ENCODE measurements at places on chromosomes 16 and 17.

GRCh38 chr17:58969612-58970011 is 137.1 kb downstream of the TRIM37 start:
- no peaks in the 10 kb centered on the region for H3K36me3 ChIP-seq
- H3K4me3 ChIP-seq: no peak overlapping the region
- no peaks in the 10 kb centered on the region for H3K27me3 ChIP-seq
- no peaks in the 10 kb centered on the region for H3K4me1 ChIP-seq

- peaks cover 12% of the 10 kb centered on the region for H3K4me1 ChIP-seq
- no peak overlapping the region for H3K27ac ChIP-seq
- H3K27me3 ChIP-seq: peaks cover 6% of the 10 kb centered on the region
- no peaks in the 10 kb centered on the region for H3K36me3 ChIP-seq
- no peak overlapping the region for H3K4me3 ChIP-seq
These were observed 19.1 kb downstream of the NGFR start for GRCh38 chr17:49514071-49514721.

DNA sequence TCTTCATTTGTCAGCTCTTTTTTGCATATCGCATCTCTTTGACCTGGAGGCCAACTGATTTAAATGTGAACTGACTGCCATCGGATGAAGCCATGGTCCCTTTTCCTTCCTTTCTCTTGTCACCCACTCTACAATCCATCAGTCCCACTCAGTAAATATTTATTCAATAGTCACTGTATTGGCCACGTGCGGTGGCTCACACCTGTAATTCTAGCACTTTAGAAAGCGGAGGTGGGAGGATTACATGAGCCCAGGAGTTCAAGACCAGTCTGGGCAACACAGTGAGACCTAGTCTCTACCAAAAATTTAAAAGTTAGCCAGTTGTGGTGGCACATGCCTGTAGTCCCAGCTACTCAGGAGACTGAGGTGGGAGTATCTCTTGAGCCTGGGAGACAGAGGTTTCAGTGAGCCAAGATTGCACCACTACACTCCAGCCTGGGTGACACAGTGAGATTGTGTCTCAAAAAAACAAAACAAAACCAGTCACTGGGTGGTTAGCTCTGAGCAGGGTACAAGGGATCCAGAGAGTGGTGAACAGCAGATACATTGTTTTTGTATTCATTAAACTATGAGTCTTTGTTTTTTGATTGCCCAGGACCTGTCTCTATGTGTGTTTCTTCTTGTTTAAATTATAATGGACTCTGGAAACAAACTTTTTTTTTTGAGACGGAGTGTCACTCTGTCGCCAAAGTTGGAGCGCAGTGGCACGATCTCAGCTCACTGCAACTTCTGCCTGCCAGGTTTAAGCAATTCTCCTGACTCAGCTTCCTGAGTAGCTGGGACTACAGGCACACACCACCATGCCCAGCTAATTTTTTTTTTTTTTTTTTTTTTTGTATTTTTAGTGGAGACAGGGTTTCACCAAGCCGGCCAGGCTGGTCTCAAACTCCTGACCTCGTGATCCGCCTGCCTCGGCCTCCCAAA is 6.9 kb downstream of the PHAF1 start:
- peak overlapping the region; percentile 21 for H3K27ac ChIP-seq
- peaks cover 5% of the 10 kb centered on the region for H3K36me3 ChIP-seq
- H3K27me3 ChIP-seq: no peaks in the 10 kb centered on the region
- no peak overlapping the region for H3K4me3 ChIP-seq
- H3K4me1 ChIP-seq: peaks cover 4% of the 10 kb centered on the region

DNA sequence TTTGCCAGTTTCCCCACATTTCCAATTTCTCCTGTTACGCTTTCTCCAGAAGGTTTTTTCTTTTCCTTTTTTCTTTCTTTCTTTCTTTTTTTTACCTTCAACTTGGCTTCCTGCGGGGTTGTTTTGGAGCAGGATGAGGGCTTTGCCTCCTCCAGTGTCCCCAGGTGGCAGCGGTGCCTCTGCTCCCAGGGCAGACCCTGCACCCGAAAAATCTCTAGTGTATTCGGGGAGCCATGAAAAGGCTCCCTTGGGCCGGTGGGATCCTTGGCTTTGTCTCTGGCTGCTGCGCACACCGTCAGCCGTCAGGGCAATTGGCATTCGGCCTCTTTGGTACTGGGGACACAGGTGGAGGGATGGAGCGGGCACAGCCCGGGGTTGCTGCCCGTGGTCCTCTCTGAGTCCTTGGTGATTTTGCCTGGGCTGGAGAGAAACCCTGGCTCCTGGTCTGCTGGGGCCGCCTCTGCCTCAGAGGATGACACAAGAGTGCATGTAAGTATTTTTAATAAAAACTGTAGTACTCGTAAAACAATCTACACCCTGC is 846 bp downstream of the ITGB3 start:
- peaks cover 4% of the 10 kb centered on the region for H3K4me1 ChIP-seq
- peak overlapping the region; percentile 76 for H3K4me3 ChIP-seq
- DNase-seq: no peak
- H3K27me3 ChIP-seq: peaks cover 74% of the 10 kb centered on the region
- H3K36me3 ChIP-seq: no peaks in the 10 kb centered on the region

- no peak overlapping the region for H3K27ac ChIP-seq
- H3K36me3 ChIP-seq: no peaks in the 10 kb centered on the region
- DNase-seq: no peak
- peaks cover 8% of the 10 kb centered on the region for H3K4me1 ChIP-seq
These were observed 3.0 kb downstream of the ICAM2 start for GRCh38 chr17:64017381-64017980.

GRCh38 chr16:31332544-31332943 is 22.4 kb upstream of the ITGAX start:
- H3K27ac ChIP-seq: no peak overlapping the region
- DNase-seq: no peak
- no peak overlapping the region for H3K4me3 ChIP-seq
- H3K36me3 ChIP-seq: no peaks in the 10 kb centered on the region

DNA sequence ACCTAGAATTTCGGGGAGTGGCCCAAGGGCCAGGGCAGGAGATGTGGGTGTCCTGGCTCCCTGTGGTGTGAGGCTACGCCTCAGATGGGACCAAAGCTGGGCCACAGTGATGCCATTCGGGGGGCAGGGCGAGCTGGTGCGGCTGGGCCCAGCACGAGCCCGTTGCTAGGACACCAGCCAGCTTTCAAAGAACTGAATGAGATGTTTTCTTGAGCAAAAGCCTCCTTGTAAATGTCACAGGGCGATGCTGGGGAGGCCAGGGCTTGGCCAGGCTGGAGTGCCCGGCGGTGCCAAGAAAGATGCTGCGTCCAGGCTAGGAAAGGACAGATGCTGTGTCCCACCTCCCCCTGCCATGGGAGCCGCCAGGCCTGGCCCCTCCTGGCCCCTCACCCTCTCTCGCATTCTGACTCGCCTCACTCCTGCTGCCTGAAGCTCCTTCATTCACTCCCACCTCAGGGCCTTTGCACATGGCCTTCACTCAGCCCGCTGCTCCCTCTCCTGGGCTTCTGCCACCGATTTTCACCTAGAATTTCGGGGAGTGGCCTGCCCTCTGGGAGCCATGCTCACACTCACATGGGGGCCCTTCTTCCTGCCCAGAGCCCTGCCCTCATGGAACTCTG is 39.1 kb downstream of the CPNE2 start:
- H3K27me3 ChIP-seq: no peaks in the 10 kb centered on the region
- H3K36me3 ChIP-seq: no peaks in the 10 kb centered on the region
- no peak for DNase-seq
- no peak overlapping the region for H3K4me3 ChIP-seq
- no peak overlapping the region for H3K27ac ChIP-seq

DNA sequence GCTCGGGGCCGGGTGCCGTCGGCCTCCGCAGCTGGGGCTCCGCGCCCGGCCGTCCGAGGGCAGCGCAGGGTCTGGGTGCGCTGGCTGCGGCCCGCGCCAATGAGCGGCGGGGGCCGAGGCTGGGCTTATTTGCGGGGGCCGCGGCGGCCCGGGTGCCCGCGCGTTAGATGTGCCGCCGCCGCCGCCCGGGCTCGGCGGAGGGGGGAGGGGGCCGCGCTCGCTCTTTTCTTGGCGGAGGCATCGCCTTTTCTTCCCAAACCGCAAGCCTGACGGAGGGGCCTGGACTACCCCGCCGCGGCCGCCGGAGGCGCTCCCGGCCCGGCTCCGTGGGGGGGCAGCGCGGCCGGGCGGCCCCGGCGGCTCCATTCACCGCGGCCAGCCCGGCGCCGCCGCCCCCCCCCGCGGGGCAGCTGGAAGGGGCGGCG is at the start of gene NOTUM:
Gene NOTUM (minus strand): TSS at position 101 of the 425 bp plus-strand sequence. CDS start 278 bp downstream, outside the sequence.
- no peak within 1 kb of the TSS for H3K4me3 ChIP-seq
- H3K36me3 ChIP-seq: no peaks in the 10 kb centered on the region
- no peak for DNase-seq
- peaks cover 8% of the 10 kb centered on the region for H3K4me1 ChIP-seq
- no peak within 1 kb of the TSS for H3K27ac ChIP-seq

DNA sequence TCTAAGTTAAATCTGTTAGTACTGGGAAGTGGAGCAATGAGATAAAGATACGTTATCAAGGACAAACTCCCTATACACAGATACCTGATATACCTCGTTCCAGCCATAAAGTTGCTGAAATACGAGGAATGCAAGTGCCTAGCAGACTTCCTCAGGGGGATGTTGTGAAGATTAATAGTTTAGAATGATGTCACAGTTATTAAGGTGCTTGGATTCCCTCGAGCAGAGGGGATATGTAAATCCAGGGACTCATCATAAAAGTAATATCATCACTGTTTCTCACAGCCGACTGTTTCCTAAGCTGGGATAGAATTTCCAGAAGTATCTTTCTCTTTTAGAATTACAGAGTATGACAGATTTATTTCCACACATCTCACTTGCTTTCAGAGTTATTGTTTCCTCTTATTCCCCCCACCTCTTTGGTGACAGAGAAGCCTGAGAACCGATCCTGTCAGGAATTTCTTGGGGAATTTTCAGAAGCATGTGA is 28.4 kb upstream of the ZFHX3 start:
- peaks cover 25% of the 10 kb centered on the region for H3K27me3 ChIP-seq
- H3K4me1 ChIP-seq: peaks cover 5% of the 10 kb centered on the region
- H3K27ac ChIP-seq: peak overlapping the region; percentile 8
- DNase-seq: no peak
- no peaks in the 10 kb centered on the region for H3K36me3 ChIP-seq

Data from progenitor cell of endocrine pancreas (in vitro differentiated cells).